EH (cell line): ENCODE measurements at places on chromosomes 11 and 22.
A peak's percentile ranks its signal among the peaks of the same experiment; 100 is the strongest.

- DNase-seq: no peak
These were observed 552.8 kb upstream of the CADM1 start for GRCh38 chr11:116057000-116057399.

- peak; percentile 78 for DNase-seq
These were observed 4.6 kb downstream of the FRMD8 start for GRCh38 chr11:65390996-65391395.

- DNase-seq: no peak
These were observed 23.3 kb upstream of the RRM1 start for GRCh38 chr11:4071325-4071724.

GRCh38 chr11:122100756-122101080 is 15.3 kb downstream of the BLID start:
- peak; percentile 80 for DNase-seq

- peak; percentile 49 for DNase-seq
These were observed 55.3 kb upstream of the ALKBH3 start for GRCh38 chr11:43825217-43825816.
